ENCODE measurements at places on chromosomes 4 and X.

DNA sequence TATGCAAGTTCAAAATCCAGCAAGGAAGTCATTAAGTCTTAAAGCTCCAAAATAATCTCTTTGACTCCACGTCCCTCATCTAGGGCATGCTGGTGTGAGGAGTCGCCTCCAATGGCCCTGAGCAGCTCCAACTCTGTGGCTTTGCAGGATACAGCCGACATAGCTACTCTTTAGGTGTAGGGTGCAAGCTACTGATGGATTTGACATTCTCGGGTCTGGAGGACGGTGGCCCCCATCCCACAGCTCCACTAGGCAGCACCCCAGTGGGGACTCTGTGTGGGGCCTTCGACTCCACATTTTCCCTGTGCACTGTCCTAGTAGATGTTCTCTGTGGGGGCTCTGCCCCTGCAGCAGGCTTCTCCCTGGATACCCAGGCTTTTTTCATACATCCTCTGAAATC lies 333.2 kb upstream of the FGF13 start:
- DNase-seq = no peak

DNA sequence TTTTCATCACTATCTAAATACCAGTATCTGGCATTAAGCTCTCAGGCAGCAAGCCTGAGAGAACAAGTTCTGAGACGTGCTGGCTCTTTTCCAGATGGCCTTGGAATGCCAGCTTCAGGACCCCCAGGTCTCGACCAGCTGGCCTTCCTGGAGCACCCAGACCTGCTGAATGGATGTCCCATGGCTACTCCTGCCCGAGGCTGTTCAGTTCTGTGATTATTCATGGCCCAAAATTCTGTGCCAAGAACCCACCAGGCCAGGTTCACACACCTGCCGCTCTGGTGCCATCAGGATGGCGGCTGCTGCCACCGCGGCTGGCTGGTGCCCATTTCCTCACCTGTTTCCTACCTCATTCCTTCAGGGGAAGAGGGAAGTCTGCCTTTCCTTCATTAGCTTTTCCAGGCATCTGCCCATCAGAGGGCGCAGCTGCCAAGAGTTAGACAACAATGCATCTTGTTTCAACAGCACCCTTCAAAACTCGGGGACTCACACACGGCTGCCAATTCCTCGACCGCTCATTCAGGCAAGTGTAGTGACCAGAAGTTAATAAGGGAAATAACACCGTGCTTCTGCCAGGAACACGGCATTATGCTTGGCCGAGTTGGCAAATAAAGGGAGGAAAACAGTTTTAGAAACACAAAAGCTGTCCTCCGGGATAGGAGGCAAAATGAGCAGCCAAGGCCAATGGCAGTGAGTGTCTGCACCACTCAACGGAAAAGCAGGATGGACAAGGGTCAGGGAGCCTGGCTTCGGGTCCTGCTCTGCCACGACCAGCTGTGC lies 173.8 kb downstream of the NSUN7 start:
- DNase-seq = no peak

GRCh38 chr4:176875446-176875930 lies 82.8 kb upstream of the VEGFC start:
- no peak for DNase-seq

GRCh38 chr4:88998891-88999290 lies 58.1 kb downstream of the FAM13A start:
- DNase-seq = no peak

GRCh38 chr4:174241162-174241561 lies 42.3 kb downstream of the FBXO8 start:
- no peak for DNase-seq

DNA sequence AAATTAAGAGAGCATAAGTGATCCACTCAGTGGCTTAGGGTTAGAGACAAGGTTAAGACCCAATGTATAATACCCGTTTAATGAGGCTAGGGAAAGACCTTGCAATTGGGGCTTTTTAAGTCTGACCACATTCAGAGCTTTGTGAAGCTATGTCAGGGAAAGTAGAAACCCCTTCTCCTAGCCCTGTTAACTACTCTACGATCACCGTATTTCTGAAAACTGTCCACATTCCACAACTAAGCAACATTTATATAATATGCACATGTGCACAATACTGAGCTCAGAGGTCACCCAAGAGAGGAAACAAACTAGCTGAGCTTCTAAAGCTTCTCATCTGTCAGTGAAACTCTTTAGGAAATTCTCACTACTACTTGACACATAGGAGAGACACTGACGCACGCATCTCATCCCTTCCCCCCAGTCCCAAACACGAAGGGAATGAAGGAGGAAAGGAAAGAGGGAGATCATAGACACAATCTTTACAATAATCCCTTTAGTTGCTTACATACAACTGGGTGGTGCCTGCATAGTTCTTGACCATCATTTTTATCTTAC lies 56.2 kb downstream of the METTL14 start:
- DNase-seq = no peak

GRCh38 chrX:110794601-110795000 lies 1.0 kb downstream of the CHRDL1 start:
- no peak for DNase-seq

- DNase-seq = no peak
Measured at GRCh38 chrX:134803551-134804183, 145.4 kb upstream of the PLAC1 start.

All from stimulated activated CD8-positive, alpha-beta memory T cell treated with anti-CD3 and anti-CD28 coated beads, Interleukin-4, amount 100 ng/mL, for 1 hour (primary cell).